ENCODE measurements at places on chromosomes 1 and 21.

GRCh38 chr1:77126307-77126706, 92.9 kb downstream of the PIGK start:
- peak; percentile 38 for DNase-seq

GRCh38 chr1:228002792-228003191, 4.0 kb upstream of the WNT3A start:
- no peak for DNase-seq

- no peak for DNase-seq
Measured at GRCh38 chr1:225812488-225813213, 2.7 kb downstream of the EPHX1 start.

DNA sequence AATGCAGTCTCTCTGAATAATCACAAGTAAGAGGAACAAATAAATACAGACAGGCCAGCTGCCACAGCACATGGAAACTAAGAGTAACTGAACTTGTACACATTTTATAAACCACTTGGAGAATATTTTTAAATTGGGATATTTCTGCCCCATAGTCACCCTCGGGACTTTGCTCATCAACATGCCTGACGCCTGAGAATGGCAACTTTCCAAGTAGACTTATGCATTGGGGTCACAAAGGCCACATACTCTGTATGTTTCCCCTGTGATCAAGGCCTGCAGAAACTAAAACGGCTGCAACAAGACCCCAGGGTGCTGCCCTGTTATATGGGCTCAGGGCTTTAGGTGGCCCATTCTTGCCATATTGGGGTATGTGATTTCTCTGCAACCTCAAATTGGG, 38.3 kb upstream of the GJA5 start:
- DNase-seq = no peak

DNA sequence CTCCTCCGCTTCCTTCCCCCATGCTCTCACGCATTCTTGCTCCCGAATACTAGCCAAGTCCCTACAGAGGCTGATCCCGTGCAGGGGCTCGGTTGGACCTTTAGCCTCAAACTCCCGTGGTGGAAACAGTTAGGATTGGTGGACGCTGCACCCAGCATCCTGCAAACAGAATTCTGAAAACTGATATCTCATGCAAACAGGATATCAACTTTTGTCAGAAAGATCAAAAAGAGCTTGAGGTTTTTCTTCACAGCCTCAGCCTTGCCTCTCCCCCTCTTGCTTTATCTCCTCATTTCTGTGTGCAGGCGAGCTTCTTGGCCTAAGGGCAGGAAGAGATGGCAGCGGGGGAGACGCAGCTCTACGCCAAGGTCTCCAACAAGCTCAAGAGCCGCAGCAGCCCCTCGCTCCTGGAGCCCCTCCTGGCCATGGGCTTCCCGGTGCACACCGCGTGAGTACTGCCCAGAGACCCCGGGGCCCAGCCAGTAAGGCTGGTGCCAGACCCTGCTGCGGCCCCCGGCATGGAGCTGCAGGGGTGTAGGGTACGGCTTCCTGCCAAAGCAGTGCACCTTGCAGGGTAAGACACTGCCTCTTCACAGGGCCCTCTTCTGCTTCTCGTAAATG, at the start of gene UBASH3A:
Gene UBASH3A (plus strand): TSS at position 292 of the 621 bp plus-strand sequence. CDS start 44 bp downstream, at position 336.
- no peak for DNase-seq

- no peak for DNase-seq
Measured at GRCh38 chr1:241411056-241411775, 54.2 kb upstream of the RGS7 start.

DNA sequence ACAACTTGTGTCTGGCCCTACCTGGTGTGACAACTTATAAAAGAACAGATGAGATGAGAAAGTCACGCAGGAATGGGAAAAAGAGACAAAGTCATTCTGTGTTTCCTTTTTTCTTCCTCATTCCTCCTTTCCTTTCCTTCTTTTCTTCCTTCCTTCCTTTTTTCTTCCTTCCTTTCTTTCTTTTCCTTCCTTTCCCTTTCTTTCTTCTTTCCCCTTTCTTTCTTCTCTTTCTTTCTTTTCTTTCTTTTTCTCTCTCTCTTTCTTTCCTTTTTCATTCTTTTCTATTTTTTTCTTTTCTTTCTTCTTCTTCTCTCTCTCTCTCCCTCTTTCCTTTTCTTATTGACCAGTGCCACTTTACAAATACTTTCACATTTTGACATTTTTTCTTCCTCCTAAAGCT, 239.7 kb downstream of the ATG4C start:
- DNase-seq = no peak

GRCh38 chr1:24906760-24907490, 23.2 kb downstream of the RUNX3 start:
- no peak for DNase-seq

GRCh38 chr21:14817311-14817710, 247.5 kb downstream of the NRIP1 start:
- DNase-seq = no peak

- no peak for DNase-seq
Measured at GRCh38 chr1:171219346-171220080, 28.8 kb upstream of the FMO1 start.

DNA sequence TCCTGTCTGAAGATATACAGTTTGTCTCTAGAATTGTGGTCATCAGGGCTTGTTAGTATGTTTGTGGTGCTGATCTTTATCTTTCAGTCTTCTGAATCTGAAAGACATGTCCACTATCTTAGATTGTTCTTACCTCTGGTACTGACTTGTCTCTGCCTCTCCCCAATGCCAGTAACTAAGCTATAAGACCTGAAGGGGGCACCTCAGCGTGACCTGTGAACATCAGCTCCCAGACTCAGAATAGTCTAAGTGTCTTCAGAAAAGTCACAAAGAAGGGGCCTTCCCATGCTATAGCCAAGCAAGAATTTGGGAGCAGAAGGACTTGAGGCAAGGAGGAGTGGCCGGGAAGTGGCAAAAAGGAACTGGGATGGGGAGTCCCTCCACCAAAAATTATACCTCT, 178.1 kb downstream of the NTNG1 start:
- no peak for DNase-seq

GRCh38 chr21:34343347-34343746, 20.5 kb upstream of the KCNE2 start:
- DNase-seq = no peak

- no peak for DNase-seq
Measured at GRCh38 chr21:42683371-42684108, 30.1 kb downstream of the PDE9A start.

GRCh38 chr1:38507563-38507962, 352.0 kb downstream of the RRAGC start:
- no peak for DNase-seq

DNA sequence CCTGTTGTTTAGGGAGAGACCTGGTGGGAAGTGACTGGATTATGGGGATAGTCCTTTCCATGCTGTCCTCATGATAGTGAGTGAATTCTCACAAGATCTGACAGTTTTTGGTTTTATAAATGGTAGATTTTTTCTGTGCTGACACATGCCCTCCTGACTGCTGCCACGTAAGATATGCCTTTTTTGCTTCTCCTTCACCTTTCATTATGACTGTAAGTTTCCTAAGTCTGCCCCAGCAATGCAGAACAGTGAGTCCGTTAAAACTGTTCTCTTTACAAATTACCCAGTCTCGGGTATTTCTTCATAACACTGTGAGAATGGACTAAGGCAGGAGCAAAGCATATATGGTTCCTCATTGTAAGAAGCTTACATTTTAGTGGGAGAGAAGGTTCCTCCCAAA, 1727.2 kb downstream of the NCAM2 start:
- no peak for DNase-seq

DNA sequence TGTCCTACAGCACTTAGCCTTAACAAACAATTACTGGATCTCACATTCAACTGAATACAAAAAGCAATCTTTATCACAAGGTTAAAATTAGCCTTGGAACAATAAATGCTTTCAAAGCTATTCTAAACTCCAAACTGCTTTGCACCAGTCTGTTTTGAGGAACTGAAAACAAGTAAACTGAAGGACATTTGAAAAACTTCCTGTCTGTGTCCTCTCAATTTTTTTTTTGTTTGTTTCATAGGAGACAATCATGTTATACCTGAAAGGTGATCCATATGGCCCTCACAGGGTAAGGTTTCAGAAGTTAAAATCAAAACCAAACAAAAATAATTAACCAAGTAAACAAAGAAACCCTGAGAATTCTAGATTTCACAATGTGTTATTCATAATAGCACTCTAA, 459.1 kb downstream of the DPYD start:
- DNase-seq = no peak

DNA sequence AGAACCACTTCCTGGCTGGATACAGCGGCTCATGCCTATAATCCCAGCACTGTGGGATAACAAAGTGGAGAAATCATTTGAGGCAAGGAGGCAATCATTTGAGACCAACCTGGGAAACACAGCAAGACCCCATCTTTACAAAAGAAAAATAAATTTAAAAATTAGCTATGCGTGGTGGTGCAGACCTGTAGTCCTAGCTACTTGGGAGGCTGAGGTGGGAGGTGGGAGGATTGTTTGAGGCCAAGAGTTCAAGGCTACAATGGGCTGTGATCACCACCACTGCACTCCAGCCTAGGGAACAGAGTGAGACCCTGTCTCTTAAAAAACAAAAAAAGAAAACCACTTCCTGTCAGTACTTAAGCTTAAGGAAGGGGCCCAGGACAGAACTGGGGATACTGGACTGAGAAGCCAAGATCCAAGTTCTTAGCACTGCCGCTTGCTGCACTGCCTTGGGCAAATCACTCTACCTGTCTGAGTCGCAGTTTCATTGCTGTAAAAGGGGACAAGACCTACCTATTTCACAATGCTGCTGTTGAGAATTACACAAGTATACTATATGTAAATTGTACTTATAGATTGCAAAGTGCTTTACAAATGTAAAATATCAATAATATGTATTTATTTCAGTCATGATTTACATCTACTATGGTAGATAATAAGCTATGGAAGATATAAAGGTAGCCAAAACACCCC, 154.9 kb downstream of the RERE start:
- no peak for DNase-seq

DNA sequence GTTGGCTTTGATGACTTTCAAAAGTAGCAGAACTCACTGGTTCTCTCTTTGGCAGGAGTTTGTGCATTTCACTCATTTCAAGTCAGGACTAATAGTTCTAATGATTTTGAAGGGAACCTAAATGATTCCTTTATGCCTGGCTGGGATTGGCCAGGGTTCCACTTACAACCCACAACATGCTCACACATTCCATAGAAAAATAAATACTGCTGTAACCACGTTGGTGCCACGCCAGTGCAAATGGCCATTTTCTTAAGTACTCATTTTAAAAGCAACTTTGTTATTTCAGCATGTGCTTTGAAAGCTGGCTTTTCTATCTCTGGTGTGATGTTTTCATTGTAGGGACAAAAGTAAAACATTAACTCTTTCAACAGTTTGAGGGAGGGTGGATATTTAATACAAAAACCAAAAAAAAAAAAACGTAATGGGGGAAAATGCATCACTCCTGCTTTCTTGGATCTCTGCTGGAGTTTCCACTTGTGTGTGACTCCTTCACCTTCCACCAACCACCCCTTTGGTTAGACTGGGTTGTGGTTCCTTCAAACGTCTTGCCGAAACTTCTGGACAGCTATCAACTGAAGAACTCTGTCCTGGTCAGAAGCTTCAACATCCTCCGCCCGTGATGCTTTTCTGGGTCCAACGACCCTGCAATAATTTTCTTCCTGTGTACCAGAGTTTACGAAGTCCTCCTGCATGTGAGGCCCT, 300.4 kb upstream of the RUNX1 start:
- DNase-seq = no peak

GRCh38 chr21:16154951-16155635, 425.3 kb downstream of the USP25 start:
- DNase-seq = no peak

DNA sequence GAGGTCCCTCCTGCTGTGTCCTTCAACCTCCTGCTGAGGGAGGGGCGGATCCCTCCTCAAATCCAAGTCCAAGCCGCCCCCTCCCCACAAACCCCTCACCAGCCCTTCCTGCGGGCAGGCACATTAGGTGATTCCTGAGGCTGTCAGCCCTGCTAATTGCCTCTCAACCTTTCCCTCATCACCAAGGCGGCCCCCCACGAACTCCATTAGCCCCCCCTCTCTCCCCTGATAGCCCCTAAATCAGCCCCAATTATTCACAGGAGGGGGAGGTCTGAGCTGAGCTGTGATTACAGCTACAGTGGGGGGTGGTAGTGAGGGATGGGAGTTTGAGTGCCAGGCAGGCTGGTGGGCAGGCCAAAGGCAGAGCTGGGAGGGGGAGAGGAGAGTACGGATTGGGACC, 5.8 kb upstream of the PEAR1 start:
- DNase-seq = no peak

DNA sequence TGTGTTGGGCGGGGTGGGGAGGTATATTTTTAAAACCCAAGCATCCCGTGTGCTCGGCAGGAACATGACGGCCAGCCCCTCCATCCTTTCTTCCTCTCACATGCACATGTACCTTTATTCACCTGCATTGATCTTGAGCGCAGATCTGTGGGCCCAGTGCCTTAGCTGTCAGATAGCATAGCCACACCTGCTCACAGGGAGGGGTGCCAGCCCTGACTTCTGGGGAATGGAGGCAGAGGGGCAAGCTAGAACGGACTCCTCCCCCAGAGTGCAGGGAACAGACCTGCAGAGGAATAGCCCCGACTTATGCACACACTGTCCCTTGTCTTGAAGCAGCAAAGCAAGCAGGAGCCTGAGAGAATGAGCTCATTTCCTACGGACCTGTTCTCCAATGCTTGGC, 56.1 kb downstream of the DESI2 start:
- no peak for DNase-seq

DNA sequence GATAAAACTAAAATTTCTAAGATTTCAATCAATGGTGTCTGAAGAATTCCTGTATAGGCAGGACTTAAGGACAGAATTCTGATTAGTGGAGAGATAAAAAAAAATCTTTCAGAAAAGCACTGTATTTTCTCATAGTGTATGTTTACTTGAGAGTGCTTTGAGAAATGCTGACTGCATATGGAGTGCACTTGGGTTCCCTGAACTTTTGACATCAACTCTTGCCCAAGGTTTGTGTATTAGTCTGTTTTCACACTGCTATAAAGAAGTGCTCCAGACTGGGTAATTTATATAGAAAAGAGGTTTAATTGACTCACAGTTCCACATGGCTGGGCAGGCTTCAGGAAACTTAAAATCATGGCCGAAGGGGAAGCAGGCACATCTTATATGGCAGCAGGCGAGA, 275.0 kb downstream of the LRRC40 start:
- no peak for DNase-seq

- no peak for DNase-seq
Measured at GRCh38 chr1:92488832-92489231, 2.1 kb upstream of the GFI1 start.

- no peak for DNase-seq
Measured at GRCh38 chr1:64865105-64865757, 101.1 kb downstream of the JAK1 start.

GRCh38 chr1:231517076-231517475, 11.4 kb upstream of the TSNAX start:
- DNase-seq = no peak

DNA sequence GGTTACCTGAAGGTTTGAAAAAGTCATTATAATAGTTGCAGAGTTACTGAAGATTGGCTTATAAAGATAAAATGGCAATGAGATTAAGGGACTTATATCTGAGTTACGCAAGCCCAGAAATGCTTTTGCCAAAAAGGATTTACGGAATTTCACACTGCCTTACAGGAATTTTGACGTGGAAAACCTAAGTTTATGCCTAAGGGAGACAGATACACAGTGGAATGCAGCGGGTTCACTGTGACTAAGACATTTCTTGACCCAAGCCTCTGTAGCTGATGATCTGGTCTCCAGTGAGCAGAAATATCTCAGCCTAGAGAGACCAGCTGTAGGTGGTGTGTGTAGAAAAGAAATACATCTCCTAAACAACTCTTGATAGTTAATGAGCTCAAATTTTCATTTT, 10.1 kb upstream of the EXO1 start:
- no peak for DNase-seq

- peak; percentile 37 for DNase-seq
Measured at GRCh38 chr1:228734881-228735801, at the start of gene RHOU. TSS of gene RHOU (plus strand) at chr1:228735479. CDS start at chr1:228735743, 264 bp downstream.
